ENCODE measurements at places on chromosomes 2 and 18. TPM values are rescaled to one million over a fixed set of nuclear protein-coding genes. Genes with fewer than 3 reads are reported as not detected.

GRCh38 chr2:121596221-121597080 lies 52.8 kb downstream of the CLASP1 start:
- no peak for DNase-seq

GRCh38 chr2:29293830-29294438 lies 178.7 kb downstream of the CLIP4 start:
- DNase-seq = no peak

GRCh38 chr2:40653829-40654228 lies 201.9 kb upstream of the SLC8A1 start:
- DNase-seq = no peak

GRCh38 chr2:118932949-118933348 lies 9.0 kb upstream of the MARCO start:
- no peak for DNase-seq

DNA sequence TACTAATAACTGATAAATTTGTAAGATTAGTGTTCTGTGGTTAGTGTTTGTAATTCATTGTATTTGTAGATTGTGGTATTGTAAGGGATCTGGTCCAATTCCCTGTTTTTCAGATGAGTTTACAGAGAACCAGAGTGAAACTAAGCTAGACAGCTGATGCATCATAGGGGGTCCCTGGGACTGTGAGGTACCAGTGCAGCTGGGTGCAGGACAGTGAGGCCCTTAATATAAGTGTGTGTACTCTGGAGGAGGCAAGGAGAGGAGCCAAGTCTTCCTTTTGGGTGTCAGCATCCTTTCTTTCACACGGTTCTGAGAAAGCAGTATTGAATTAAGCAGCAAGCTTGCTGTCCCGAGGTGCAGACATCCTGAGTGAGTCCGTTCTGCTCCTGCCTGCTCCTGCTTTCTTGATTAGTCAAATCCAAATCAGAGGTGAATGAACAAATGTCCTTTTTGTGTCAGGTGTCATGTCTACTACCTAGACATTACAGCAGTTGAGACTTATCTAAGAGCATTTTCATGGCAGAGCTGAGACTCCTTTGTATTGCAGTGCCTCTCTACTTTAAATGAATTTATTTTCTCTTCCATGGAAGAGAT lies 194.9 kb downstream of the MCFD2 start:
- no peak for DNase-seq

- DNase-seq = no peak
Measured at GRCh38 chr2:47309472-47309951, 93.4 kb upstream of the MSH2 start.

DNA sequence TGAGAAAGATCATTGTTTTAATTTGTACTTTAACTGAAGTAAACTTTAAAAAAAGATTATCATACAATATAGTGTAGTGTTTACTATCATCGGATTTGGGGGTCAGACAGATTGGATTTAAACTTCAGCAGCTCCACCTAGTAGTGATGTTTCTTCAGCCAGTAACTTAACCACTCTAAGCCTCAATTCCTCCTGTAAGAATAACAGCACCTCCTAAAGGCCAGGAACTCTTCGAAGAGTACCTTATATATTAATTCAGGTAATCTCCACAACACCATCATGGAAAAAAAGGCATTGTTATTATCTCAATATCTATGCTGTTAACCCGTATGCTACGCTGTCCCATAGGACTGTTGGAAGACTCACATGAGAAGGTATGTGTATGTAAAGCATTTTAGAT lies 69.0 kb upstream of the DLGAP1 start:
- no peak for DNase-seq

DNA sequence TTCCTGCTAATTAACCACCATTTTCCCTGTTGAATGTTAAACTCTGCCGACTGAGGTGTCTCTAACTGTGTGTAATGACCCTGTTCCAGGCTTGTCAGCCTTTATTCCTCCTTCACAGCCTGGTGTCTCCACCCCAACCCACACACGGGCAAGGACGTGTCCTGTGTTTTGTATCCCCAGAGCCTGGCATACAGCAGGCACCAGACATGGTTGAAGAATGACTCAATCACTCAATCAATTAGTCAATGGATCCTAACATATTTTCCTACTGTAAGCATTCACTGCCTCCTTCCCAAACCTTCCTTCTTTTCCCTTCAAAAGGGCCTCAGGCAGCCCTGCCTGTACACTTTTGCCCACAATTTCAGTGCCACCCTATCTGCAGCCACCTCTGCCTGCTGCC lies 2.7 kb upstream of the TNS1 start:
- DNase-seq = no peak

- no peak for DNase-seq
Measured at GRCh38 chr18:59484561-59485328, 125.7 kb upstream of the LMAN1 start.

- DNase-seq = no peak
Measured at GRCh38 chr2:121469356-121469755, 61.3 kb upstream of the RNU4ATAC start.

GRCh38 chr2:44016282-44016681 lies 20.5 kb upstream of the LRPPRC start:
- no peak for DNase-seq

DNA sequence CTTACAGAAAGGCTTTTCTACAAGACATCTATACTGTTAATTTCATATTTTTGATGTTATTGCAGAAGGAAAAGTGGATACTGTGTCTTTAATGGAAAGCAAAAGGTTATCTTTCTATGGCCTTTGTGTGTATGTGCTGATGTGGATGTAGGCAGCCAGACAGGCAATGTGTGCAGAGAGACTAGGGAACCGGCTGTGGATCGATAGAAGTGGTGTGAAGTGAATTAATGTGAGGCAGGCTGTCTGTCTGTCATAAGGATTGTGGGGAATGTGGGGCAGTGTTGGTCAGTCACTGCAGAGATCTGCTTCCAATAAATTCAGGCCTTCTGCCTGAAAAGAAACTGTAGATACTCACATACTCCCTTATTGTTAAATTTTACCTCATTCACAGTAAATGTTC lies 156.7 kb downstream of the WDR7 start:
- no peak for DNase-seq

- no peak for DNase-seq
Measured at GRCh38 chr2:187266147-187266546, 181.9 kb downstream of the CALCRL start.

GRCh38 chr18:9280849-9281248 lies 53.7 kb upstream of the TWSG1 start:
- DNase-seq = no peak

DNA sequence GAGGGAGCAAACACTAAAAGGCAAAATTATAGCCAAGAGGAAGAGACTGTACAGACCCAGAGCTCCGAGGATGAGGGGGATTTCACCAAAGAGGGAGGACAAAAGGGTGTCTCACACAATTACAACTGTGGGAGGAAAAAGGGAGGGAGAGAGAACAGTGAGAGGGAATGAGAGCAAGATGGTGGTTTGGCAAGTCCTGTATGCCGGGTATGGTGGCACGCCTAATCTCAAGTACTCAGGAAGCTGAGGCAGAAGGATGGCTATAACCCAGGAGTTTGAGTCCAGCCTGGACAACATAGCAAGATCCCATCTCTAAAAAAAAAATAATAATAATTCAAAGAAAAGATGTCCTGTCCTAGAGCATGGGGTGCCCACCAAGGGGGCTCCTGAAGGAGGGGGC lies 34.3 kb downstream of the NPC1 start:
- DNase-seq = no peak

- no peak for DNase-seq
Measured at GRCh38 chr18:3547891-3548615, 98.1 kb downstream of the TGIF1 start.

GRCh38 chr18:57797209-57797651 lies 5.9 kb downstream of the ATP8B1 start:
- DNase-seq = no peak

GRCh38 chr18:62792016-62792415 lies 76.7 kb downstream of the PHLPP1 start:
- DNase-seq = no peak

The ECEL1 gene
- total RNA-seq = 0.68 TPM

The NEMP2 gene
- 3.4 TPM for total RNA-seq

The EML6 gene
- 5.0 TPM for total RNA-seq

The PRSS56 gene
- total RNA-seq = not detected

The CRYBA2 gene
- total RNA-seq = not detected

The GRB14 gene
- total RNA-seq = 8.4 TPM

The KCNJ13 gene
- 5.2 TPM for total RNA-seq
